NCI-H748 treated with DMSO at 0.1 percent for 48 hours (cell line): ENCODE measurements at places on chromosomes 1 and 21.

GRCh38 chr1:39228252-39228651 lies 23.8 kb downstream of the MACF1 start:
- no peak for DNase-seq

GRCh38 chr1:228336308-228337030 lies 70.2 kb downstream of the TRIM11 start:
- DNase-seq, result no peak

- no peak for DNase-seq
These were observed 287.0 kb downstream of the SDCCAG8 start for GRCh38 chr1:243542739-243543415.

DNA sequence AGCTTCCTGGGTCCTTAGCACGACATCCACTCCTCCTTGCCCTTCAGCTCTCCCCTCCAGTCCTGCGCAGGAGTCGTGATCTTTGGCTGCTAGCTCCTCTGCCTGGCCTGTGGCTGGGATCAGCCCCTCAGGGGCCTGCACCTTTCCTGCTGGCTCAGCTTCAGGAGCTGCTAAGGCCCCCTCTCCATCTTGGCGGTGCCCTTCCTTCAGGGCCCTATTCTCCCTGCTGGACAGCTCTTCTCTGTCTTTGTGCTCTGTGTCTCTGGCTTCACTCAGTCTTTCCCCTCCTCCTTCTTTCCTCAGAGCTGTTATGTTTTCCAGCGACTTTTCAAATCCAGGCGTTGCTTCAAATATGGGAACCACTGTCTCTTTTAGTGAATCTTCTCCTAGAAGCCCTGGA lies 59.5 kb upstream of the LRRC53 start:
- DNase-seq, result no peak

GRCh38 chr1:203351037-203351625 lies at the start of gene FMOD:
Gene FMOD, minus strand, starts transcription at chr1:203351122. Its CDS starts 2,852 bp downstream, at chr1:203348270.
- DNase-seq, result no peak

DNA sequence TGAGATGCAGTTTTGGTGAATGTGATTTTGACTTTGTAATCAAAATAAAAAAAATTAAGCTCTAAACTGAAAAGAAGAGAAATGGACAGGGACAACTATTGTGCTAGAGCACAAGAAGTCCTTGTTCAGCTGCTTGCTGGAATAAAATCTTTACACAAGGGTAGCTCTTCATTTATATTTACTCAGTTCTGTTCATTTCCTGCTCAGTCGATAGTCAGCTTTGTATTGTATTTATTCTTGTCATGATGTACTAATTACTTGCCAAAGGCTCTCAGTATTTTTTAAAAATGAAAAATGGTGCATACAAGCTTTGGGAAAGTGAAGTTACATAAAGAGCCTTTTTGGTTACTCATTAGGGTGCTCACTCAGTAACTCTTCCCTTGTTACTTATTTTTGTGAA lies 17.8 kb downstream of the F5 start:
- no peak for DNase-seq

- DNase-seq, result no peak
These were observed 603.1 kb upstream of the ADGRL2 start for GRCh38 chr1:81197591-81197990.

DNA sequence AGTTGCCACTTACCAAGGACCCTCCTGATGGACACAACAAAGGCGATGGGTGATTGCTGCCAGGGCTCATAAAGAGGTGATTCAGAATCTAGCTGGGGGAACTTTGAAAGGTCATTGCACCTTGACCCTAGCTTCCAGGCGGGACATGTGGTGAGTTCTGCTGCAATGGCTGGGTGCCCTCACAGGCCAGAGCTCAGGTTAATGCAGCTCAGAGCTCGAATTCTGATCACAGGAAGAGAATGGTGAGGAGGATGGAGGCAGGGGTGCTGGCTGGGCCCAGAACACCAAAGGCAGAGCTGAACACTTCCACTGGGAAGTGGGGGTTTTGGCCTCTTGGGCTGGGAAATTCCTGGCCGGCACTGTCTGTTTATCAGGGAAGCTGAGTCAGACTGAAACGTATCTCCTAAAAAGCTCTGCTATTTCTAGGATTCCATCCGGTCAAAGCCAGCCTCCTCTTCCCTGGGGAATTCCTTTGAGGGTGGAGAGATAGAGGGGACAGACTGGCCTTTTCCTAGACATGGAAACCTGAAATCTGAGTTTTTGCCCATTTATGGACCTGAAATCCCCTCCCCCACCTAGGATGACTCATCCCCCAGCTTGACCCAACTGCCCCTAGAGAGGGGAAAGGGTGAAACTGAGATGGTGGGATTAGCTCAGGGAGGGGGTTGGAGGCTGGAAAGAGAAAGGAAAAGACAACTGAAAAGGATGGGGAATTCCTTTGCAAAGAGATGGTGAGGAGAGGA lies 27.2 kb downstream of the NUAK2 start:
- no peak for DNase-seq

GRCh38 chr21:26508903-26509302 lies 64.2 kb downstream of the CYYR1 start:
- DNase-seq, result no peak

DNA sequence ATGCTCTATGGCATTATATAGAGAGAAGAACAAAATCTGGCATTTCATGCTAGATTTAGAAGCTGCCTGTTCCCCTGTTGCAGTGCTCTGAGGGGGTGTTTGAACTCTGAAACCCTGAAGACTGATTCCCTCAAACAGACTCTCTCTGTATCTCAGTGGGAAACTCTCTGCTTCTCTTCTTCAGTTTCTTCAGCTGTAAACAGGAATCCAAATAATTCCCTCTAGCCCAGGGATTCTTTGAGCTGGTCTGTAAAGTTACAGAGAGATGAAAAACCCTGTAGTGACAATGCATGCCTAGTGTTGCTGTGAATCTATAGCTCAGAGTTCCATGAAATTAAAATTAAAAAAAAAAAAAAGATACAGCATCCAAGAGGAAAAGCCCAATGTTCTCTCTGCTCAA lies 17.0 kb upstream of the ROR1 start:
- DNase-seq, result no peak

DNA sequence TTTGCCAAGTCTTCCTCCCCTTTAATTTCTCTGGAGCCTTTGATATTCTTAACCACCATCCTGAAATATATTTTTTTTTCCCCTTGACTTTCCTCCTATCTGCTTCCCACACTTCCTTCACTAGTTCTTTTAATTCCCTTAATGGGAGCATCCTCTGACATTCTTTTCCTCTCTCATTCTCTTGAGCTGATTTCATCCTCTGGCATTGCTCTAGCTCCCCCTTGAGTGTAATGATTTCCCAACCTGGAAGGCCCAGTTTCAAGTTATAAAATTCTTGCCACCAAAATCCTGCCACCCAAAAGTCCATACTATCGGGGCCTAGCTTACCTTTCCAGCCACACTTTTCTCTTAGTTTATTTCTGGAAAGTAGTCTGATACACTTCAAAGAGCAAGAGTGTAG lies 39.5 kb upstream of the UBE2U start:
- DNase-seq, result no peak

DNA sequence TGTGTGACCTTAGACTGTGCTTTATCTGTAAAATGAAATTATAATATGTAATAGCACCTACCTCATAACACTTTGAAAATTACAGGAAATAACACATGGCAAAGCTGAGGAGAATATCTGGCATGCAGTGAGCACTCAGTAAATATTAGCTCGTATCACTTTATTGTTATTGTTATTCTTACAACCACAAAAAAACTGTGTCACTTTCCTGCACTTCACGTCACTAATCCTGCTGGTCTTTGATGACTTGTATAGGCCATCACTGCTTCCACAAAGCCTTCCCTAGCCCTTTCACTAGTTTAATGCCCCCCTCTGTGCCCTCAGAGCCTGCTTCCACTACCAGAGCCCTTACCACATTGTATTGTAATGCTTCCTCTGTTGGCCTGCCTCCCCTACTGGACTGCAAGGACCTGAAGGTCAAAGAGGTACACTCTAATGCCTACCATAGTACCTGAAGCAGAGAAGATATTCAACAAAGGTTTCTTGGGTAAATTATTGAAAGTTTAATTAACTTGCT lies 231.6 kb downstream of the NFIA start:
- DNase-seq, result no peak
